Ecto neural progenitor cell (in vitro differentiated cells): ENCODE measurements at places on chromosomes 3 and 15.

- no peak for DNase-seq
These were observed 46.0 kb downstream of the UACA start for GRCh38 chr15:70717237-70717793.

DNA sequence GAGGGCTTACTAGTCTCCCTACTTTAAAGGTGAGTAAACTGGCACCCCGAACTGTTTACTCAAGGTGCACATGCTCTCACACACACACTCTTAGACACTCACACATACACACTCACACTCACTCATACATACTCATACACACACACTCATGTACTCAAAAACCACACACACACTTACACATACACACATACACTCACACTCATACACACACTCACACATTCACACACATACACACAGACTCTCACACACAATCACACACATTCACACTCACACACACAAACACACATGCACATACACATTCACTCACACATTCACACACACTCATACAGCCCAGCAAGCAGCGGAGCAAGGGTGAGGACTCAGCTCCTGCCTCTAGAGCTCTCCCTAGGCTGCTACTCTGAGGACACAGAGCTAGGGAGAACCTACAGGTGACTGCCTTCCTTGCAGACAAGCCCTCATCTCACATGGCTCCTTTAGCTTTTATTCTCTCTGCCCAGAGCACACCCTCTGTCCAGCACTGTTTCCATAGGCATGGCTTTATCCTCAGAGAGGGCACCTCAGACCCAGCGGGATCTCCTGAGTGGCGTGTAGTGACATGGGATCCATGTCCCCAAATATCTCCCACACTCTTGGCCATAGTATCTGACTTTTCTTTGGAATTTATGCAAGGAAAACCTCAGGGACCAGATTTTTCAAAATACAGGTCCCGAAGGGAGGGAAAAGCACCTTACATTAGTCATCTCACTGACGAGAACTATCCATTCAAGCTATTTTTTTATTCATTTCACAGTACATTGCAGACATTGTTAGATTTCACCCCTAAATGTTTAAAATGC lies 26.2 kb upstream of the ATG7 start:
- DNase-seq: no peak

DNA sequence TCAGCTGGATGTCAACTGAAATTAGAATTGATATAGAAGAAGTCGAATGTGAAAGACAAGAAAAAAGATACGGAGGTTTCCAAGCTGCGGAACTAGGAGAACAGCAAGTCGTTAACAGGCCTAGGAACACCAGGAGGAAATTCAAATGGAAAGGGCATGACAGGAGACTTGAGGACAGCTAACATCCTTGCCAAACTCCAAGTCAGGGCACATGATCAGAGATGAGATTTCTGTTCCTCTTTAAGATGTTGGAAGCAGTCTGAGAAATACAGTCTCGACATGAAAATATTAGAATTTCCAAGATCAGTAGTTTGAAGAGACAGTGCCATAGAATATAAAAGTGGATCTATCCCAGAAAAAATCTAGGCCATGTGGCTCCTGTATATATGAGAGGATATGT lies 5.0 kb downstream of the MYO5A start:
- DNase-seq: no peak

- DNase-seq: no peak
These were observed 725.3 kb downstream of the SI start for GRCh38 chr3:164352991-164353390.

DNA sequence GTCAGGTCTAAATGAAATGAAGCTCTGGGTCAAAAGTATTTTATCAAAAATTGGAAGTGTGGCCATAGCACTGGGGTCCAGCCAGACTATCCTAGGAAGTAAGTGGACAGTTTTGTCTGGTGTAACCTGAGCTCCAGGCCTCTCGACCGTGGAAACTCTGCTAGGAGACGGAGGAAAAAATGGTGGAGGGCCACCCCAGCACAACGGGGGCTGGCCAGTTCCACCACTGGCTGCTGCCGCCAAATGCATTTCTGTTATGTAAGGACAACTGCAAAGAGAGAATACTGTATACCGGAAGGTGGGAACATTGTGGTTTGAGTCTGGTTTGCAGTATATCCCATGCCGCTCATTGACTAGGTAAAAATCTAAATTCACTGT lies 235.7 kb downstream of the GREM1 start:
- DNase-seq: no peak

- no peak for DNase-seq
These were observed 242.9 kb downstream of the LPP start for GRCh38 chr3:188396900-188397299.

DNA sequence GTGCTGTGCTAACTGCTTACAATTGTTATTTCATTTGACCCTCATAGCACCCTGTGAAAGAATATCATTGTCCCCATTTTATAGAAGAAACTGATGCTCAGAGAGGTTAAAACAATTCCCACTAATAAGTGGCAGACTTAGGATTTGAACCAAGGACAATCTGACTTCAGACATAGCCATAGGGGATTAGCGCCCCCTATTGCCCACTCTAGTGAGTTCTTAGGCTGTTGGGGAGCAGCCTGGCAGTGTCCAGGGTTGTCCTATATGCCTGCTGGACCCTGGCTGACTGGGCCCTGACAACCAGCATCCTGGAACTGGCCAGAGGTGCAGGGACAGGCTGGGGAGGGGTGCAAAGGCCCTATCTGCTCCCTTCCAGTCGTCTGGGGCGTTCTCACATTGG lies 15.4 kb downstream of the DPH3 start:
- DNase-seq: peak; percentile 69

GRCh38 chr15:40325700-40326099 lies 2.2 kb downstream of the INAFM2 start:
- no peak for DNase-seq

GRCh38 chr3:46438831-46439230 lies 25.9 kb downstream of the LTF start:
- DNase-seq: no peak

DNA sequence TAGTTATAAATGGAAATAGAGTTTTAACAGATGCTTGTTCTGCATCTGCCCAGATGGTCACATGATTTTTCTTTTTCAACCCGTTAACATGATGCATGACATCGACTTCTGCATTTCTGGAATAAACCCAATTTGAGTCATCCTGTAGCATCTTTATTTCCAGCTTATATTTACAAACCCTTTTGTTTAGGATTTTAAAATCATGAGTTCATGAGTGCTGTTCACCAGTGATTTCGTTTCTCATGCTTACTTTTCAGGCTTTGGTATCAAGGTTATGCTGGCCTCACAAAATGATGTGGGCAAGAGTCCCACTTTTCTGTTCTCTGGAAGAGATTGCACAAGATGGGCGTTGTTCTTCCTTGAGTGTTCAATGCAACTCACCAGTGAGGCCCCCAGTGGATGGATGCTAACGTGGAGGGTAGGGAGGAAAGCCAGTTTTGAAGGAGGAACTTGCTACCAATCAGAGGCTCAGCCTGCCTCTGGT lies 5.2 kb downstream of the HRH1 start:
- no peak for DNase-seq

- no peak for DNase-seq
These were observed 80.9 kb downstream of the NECTIN3 start for GRCh38 chr3:111152496-111152895.

DNA sequence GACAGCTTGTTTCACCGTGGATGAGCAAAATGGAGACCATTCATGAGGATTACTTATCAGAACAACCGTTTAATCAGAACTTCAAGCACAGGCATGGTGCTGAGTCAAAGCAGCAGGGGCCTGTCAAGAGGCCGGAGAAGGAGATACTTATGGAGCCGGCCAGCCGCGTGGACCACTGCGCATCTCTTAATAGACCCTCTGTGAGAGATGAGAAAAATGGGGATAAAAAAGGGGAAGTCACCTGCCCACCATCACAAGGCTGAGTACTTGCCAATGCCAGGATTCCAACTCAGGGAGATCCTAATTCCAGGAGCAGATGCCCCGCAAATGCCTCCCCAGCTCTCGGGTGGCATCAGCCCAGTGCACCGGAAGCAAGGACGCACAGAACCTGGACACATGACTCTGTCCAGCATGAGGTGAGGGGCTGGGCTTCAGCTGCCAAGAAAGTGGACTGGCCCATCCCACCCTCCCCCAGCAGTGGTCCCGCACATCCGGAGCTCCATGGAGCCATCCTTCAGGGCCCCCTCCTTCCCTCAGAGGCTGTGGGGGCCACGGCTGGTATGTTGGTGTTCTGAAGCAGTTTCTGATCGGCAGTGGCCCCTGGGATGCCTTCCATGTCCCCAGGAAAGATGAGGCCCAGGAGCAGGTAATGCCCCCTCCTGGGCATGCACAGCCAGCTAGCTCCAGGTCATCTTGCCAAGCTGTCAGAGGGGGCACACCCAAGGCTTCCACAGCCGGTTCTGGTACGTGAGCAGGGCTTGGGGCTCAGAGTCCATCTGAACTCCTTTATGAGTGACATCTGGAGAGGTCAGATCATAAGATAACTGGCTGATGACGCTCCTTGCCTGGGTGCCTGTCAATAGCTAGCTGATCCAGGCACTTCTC lies 143.8 kb downstream of the ATP10A start:
- DNase-seq: no peak

DNA sequence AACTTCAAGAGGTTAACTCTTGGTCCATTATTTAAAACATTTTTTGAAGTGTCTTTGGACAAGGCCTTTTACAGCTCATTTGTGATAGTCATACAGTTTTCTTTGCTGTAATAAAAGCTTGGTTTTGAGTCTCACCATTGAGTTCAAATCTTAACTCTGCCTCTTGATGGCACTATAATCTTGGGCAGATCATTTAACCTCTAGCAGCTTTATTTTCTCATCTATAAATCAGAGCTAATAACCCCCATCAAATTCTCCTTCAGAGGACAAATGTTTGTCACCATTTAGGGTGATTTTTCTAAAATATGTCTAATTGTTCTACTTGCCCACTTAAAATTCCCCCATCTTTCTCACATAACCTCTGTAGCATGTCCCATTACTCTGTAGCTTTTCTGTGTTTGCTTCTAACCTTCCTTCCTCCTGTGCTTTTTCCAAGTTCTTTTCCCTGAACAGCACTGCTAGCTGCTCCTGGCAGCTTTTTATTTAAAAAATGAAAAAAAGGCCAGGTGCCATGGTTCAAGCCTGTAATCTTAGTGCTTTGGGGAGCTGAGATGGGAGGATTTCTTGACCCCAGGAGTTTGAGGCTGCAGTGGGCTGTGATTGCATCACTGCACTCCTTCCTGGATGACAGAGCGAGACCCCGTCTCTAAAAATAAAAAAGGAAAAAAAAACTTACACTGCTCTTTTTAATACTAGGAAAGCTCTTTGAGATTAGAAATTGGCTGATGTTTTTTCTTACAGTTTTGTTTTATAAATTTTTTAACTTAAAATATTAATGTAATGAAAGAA lies 28.5 kb downstream of the UBE2E1 start:
- no peak for DNase-seq

GRCh38 chr3:190172751-190173150 lies 52.1 kb upstream of the P3H2 start:
- no peak for DNase-seq

- DNase-seq: no peak
These were observed 39.9 kb upstream of the MB21D2 start for GRCh38 chr3:192957441-192958021.

DNA sequence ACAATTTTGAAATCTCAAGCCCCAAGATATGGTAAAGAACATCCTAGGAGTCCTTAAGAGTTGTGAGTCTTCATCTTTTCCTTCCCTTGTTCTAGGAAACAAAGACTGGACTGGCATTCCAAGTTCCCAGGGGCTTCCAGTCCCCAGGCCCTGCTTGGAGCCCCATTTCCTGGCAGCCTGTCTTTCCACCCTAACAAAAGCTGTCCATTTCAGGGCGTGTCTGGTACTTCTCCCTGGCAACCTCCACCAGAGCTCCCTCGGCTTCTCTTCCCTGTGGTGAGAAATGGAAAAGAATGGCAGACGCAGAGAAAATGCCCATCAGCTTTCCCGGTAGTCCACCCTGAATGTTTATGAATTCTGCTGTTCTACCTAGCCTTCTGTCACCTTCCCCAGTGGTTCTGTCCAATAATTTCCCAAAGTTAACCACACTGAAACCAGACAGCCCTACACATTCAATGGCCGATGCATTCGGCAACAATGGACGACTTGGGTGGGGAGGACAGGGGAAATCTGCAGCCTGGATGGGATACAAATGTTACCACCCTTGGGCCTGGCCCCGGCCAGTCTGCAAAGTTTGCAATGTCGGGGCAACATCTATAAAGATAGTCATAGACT lies 6.8 kb downstream of the RAB6B start:
- no peak for DNase-seq

DNA sequence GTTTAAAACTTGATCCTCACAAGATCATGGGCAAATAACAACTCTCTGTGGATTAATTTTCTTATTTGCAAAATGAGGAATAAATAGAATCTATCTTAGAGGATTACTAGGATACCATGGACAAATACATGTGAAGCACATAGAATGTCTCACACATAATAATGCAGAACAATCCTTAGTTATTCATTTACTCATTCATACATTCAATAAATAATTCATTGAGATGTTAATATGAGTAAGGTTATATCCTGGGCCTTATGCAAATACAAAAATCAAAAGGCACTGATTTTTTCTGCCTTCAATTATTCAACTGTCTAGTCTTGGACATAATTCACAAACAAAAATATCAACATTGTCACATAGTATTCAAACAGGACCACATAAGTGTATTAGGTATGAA lies 654.1 kb downstream of the MECOM start:
- no peak for DNase-seq

DNA sequence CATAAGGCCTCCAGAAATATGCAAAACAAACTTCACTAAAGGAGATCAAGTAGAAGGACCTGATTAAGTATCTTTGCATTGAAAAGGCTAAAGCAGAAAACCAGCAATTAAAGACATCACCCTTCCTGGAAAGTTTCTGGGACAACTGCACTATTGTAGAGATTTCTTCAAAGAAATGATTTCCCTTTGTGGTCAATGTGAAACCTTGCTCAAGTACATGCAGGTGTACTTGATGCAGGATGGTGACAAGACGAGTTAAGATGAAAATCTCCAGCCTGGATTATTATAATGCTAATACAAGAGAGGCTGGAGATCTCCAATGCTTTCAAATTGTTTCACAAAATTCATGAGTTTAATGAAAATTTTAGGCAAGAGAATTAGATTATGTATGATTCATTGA lies 208.4 kb downstream of the TIGIT start:
- DNase-seq: no peak

- DNase-seq: no peak
These were observed 3.7 kb downstream of the SETMAR start for GRCh38 chr3:4306860-4307259.

GRCh38 chr15:85044251-85044853 lies 62.7 kb downstream of the PDE8A start:
- DNase-seq: no peak
